ENCODE measurements at places on chromosomes 5 and 9.

- no peak for DNase-seq
Measured at GRCh38 chr5:63928451-63928850, 33.8 kb downstream of the HTR1A start.

- DNase-seq, result no peak
Measured at GRCh38 chr5:180294411-180294810, 2.5 kb upstream of the MAPK9 start.

DNA sequence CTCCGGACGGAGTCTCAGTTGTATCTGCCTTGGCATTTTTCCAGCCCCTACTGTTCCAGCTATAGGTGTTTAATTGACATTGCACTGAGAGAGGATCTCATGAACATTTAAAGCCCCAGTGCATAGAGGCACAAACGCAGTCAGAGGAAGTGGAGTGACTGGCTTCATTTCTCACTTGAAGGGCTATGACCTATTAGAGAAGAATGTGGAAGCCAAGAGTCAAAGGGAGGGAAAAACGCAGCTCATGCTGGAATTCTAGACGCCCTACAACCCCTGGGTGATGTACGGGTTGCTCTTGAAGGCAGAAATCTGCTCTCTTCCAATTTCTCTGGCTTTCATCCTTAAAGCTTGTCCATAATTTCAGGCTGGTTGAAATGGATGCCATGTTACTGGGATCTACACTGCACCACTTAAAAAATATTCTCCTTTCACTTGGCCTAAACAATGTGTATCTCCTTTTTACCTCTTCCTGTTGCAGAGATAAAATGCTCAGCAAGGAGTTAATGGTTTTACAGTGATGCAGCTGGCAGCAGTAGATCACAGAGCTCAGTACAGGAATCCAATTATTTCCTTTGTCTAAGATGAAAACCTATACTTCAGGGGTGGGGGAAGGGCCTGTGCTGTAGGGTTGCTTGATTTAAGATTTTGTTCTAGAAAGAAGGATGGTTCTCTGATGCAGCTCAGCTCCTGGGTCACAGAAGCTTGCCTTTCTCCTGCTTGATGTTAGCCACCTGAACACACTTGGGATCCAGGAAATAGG lies 61.8 kb upstream of the MAMDC2 start:
- DNase-seq, result no peak

GRCh38 chr5:56092115-56092514 lies 97.4 kb upstream of the IL6ST start:
- no peak for DNase-seq

GRCh38 chr5:36772276-36773140 lies 104.1 kb upstream of the NIPBL start:
- DNase-seq, result no peak

DNA sequence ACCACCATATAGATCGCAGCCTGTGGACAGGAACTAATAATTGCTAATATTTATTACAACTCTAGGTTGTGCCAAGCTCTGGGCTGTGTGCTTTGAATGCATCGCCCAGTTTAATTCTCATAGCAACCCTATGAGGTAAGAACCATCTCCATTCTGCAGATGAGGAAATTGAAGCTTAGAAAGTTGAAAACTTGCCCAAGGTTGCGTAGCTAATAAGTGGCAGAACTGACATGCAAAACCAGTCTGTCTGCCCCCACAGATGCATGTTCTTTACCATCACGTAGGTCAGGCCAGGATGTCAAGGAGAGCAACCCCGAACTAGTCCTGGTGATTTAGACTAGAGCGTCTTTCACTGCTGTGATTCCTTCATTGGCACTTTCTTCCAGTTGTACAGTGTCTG lies 15.6 kb downstream of the WWC1 start:
- no peak for DNase-seq

GRCh38 chr5:172594867-172595466 lies 46.1 kb upstream of the NEURL1B start:
- DNase-seq, result no peak

- no peak for DNase-seq
Measured at GRCh38 chr5:147617191-147617606, 107.3 kb upstream of the DPYSL3 start.

- no peak for DNase-seq
Measured at GRCh38 chr5:174159327-174160114, 114.0 kb downstream of the NSG2 start.

GRCh38 chr5:28548856-28549255 lies 1510.5 kb upstream of the CDH9 start:
- DNase-seq, result no peak

DNA sequence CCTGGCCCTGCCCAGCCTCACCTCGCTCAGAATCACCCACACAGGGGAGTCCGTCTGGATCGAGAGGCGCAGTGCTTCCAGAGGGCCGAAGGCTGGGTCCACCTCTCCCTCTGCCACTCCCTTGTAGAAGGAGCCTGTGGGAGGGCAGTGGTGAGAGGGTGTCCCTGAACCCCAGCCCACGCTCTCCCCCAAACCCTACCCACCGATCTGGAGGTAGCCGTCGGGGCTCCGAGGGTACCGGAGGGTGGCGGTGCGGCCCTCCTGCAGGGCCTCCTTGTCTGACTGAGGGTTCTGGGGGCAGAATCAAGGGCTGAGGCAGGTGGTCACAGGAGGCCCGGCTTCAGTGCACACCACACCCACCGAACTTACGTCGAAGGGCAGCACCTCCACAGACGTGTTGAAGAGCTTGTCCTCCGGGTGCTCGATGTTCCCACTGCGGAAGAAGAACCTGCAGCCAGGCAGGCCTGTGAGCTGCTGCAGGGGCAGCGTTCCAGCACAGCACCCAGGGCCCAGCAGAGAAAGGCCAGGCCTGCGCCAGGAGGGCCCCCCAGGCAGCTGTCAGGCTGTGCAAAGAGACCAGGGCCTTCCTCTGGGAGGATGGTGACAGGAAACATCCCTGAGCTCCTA lies 4.5 kb downstream of the LTC4S start:
- DNase-seq, result no peak

DNA sequence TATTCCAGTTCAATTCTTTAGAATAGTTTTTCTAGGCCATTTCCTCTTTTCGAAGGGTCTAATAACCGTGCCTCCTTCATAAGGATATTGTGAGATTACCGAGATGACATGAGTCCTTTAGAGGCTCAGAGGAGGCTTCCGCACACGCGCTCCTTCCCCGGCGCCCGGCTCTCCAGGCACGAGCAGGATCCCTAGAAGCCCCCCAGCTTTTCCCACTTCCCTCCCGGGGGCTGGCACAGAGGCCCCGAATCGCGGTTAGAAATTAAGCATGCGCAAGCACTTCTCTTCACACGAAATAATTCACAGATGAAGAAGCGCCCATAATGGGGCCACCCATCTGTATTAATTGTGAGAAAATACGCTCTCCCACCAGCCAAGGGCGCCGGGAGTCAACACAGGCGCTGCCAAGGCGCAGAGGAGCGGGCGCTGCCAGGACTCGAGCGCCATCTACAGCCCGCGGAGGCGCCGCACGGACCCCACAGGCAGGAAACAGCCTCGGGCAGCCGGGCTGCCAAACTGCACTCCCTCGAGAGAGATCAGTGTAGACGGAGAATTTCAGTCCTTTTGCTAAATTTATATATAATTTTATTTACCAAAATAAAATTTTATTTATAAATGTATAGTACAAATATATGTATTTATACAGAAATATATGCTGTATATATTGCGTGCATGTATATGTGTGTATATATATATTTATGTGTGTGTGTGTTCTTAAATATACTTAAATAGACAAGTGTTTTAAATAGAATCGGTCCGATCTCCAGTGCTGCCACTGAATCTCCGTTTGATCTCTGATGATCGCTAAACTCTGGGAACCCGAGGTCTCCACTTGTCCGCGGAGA lies 258.1 kb upstream of the NFIL3 start:
- DNase-seq, result no peak

DNA sequence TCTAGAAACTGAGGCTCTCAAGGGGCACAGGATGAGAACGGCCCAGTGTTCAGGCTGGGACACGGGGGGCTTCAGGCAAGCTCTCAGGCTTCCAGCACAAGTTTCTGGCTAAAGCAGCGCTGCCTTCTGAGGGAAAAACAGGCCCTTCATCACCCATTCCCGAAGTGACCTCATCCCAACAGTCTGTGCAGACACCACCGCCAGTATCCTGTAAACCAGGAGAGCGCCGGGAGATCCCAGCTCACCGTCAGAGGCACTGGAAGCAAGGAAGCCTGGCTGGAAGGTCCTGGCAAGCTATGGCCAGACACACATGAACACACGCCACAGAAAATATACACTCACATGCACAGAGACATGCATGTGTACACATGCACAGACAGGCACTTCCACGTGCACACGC lies 8.8 kb downstream of the SLC12A7 start:
- no peak for DNase-seq

DNA sequence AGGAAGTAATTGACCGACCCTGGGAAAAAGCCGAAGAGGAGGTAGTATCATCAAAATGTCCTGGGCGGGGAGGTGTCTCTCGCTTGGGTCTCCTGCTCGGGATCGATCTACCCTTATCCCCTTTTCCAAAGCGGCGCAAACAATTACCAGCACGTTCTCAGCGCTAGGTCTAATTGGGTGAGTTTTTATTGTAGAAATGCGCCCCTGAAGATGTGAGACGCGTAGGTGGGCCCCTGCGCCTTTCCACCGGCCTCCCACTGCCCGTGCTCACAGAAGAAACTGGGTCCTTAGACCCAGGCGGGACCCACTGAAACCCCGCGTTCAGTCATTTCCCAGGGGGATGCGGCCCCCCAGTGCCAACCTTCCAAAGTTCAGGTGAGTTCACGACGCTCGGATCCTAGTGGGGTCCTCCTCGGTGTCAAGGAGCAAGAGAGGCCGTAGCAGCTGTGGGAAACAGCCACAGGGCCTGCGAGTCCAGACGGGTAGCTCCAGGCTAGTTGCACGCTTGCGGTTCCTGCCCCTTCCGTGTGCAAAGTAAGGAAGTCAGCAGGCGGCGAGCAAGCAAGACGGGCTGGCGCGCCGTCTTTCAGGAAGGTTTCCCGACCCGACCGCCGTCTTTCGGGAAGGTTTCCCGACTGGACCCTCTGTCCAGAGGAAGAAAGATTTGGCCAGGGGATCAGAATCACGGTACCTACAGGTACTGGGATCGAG lies 1.5 kb downstream of the SMIM32 start:
- no peak for DNase-seq

GRCh38 chr9:128144239-128145181 lies 4.7 kb upstream of the LCN2 start:
- no peak for DNase-seq

DNA sequence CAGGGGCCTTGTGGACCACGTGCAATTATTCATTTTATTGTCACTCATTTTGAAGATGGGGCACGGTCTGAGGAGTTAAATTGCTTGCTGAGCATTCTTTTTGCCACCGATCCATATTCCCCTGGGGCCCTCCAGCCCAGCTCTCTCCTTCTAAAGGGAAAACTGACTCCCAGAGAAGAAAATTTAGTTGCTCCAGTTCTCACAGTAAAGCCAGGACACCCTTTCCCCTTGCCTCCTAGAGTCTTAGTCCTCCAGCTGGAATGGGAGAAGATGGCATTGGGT lies 1.0 kb upstream of the PANK3 start:
- DNase-seq, result no peak

DNA sequence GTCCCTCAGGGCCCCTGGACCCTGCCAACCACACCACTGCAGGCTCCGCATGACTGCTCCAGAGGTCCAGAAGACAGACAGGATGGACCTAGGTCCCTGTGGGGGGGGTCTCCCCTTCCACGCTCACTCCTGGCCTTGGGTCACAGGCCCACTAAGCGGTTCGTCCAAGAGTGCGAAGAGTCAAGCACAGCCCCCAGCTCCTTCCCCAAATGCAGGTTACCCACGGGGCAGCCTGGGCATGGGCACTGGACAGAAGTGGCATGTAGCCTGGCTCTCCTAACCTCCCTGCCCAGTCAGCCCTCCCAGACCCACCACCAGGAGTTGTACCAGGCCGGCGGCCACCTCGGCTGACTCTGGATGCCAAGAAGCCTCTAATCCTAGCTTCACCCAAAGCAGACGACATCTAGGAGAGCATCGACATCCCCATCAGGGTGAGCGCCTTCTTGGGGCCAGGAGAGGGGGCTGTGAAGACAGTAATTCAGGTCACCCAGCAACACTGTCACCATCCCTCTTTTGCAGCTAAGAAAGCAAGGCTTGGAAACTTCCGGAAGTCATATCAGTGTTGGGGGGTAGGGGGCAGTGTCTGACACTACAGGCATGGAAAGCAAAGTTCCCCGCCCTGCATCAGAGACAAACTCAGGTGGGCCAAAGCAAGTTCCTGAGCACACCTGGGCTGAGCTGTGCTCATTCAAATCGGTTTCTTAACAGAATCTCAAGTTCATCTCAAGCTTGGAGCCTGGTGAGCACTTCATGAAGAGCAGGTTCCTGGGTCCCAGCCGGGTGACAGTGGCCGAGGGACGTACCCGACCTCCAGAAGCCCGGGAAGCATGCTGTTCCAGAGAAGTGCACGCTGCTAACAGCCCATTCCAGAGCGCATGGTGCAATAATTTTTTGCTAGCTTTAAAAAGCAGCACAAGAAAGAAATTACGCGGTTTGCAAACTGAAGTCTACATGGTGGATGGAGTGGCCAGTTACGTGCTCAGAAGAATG lies 68.7 kb downstream of the SEMA4D start:
- DNase-seq, result no peak

- DNase-seq, result no peak
Measured at GRCh38 chr5:123783421-123783820, 271.4 kb downstream of the CSNK1G3 start.

GRCh38 chr9:92494856-92495255 lies 12.6 kb upstream of the ASPN start:
- no peak for DNase-seq

All from activated CD8-positive, alpha-beta memory T cell treated with anti-CD3 and anti-CD28 coated beads for 1 hour (primary cell).